Dorsolateral prefrontal cortex (tissue), 122 donors: ENCODE measurements at places on chromosomes 3 and 15. TPM values are rescaled to one million over a fixed set of nuclear protein-coding genes. Genes with fewer than 3 reads are reported as not detected.

SLC25A20 gene
- total RNA-seq = 11.4 TPM

SI gene
- total RNA-seq = not detected

HYAL1 gene
- 2.9 TPM for total RNA-seq

FANCD2 gene
- 2.5 TPM for total RNA-seq

FBXO40 gene
- 3.7 TPM for total RNA-seq

MEX3B gene
- 4.6 TPM for total RNA-seq

SNRPN gene
- total RNA-seq = 627 TPM

MUC20 gene
- 27.5 TPM for total RNA-seq

FSTL1 gene
- 77.9 TPM for total RNA-seq

GOLGA6A gene
- 0.58 TPM for total RNA-seq

SAMMSON gene
- total RNA-seq = 0.78 TPM

SEMA3G gene
- 6.0 TPM for total RNA-seq

ATR gene
- total RNA-seq = 28.3 TPM

PSTPIP1 gene
- 5.1 TPM for total RNA-seq

ISLR2 gene
- 16.6 TPM for total RNA-seq

SSUH2 gene
- total RNA-seq = 3.2 TPM

CP gene
- 23.1 TPM for total RNA-seq

KBTBD13 gene
- total RNA-seq = not detected

SEMA3B gene
- total RNA-seq = 53.2 TPM

CPNE4 gene
- 38.8 TPM for total RNA-seq

PSMA4 gene
- 52.1 TPM for total RNA-seq

IL17RB gene
- 40.2 TPM for total RNA-seq

KIF23 gene
- 2.0 TPM for total RNA-seq

AMT gene
- total RNA-seq = 6.7 TPM

GOLGA8M gene
- 5.6 TPM for total RNA-seq

IGDCC3 gene
- 4.9 TPM for total RNA-seq

GPR149 gene
- 1.0 TPM for total RNA-seq

C3orf80 gene
- total RNA-seq = 24.5 TPM

ABI3BP gene
- 3.4 TPM for total RNA-seq

GOLGA8O gene
- 3.0 TPM for total RNA-seq

CCR9 gene
- not detected for total RNA-seq

CHRNA3 gene
- total RNA-seq = not detected

MESP2 gene
- total RNA-seq = 0.32 TPM

TUSC7 gene
- 0.17 TPM for total RNA-seq

SLC2A2 gene
- not detected for total RNA-seq
